ENCODE measurements at places on chromosomes 12 and 14. TPM values are rescaled to one million over a fixed set of nuclear protein-coding genes. Genes with fewer than 3 reads are reported as not detected.

The NGDN gene
- 152 TPM for total RNA-seq

The MRPS35 gene
- total RNA-seq: 20.9 TPM

DNA sequence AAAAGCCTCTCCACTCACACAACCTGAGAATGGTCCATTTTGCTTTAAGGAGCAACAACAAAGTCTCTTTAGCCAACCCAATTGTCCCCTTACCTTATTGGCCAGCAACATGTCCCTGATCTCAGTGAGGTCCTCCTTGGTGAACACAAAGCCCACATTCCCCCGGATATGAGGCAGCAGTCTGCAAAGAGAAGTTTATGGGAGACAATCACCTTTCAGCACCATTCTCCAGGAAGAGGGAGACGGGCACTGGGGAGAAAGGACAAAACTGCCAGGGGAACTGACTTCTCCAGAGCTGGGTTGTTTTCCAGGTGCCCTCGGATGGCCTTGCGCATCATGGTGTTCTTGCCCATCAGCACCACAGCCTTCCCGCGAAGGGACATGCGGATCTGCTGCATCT lies 1.9 kb downstream of the RPLP0 start:
- H3K27ac ChIP-seq: peak overlapping the region; percentile 84
- peaks cover 27% of the 10 kb centered on the region for H3K4me1 ChIP-seq
- no peak for DNase-seq
- H3K27me3 ChIP-seq: no peaks in the 10 kb centered on the region
- peaks cover 21% of the 10 kb centered on the region for H3K36me3 ChIP-seq

The PRR4 gene
- total RNA-seq: 2.2 TPM

The TMEM253 gene
- 0.70 TPM for total RNA-seq

The RHEBL1 gene
- total RNA-seq: 3.4 TPM

DNA sequence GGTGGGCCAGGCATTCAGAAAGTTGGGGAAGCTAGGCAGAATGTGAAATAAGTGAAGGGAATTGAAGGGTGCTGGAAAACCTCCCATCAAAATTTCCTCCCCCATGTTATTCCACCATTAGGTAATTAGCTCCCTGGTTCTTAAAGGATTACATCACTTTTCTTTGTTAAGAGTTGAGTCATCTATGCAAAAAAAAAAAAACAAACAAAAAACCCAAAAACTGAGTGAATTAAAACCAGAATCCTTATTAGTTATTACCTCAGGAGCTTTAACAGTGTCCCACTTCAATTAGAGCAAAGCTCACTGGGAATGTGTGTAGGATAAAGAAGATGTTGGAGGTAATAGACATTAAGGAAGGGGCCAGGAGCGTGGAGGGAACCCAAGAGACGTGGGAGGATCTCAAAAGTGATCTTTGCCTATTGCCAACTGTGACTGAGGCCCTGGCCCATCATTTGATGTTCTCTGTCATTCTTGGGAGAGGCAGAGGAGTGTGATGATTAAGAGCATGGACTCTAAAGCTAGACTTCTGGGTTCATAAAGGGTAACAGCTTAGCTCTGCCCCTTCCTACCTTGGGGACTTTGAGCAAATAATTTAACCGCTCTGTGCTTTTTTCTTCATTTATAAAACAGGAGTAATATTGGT lies 364.7 kb downstream of the APAF1 start:
- H3K36me3 ChIP-seq: no peaks in the 10 kb centered on the region
- H3K4me1 ChIP-seq: no peaks in the 10 kb centered on the region
- H3K27ac ChIP-seq: no peak overlapping the region
- no peak overlapping the region for H3K4me3 ChIP-seq

The RPGRIP1 gene
- total RNA-seq: not detected

The RNASE3 gene
- total RNA-seq: not detected

The CLEC14A gene
- not detected for total RNA-seq

DNA sequence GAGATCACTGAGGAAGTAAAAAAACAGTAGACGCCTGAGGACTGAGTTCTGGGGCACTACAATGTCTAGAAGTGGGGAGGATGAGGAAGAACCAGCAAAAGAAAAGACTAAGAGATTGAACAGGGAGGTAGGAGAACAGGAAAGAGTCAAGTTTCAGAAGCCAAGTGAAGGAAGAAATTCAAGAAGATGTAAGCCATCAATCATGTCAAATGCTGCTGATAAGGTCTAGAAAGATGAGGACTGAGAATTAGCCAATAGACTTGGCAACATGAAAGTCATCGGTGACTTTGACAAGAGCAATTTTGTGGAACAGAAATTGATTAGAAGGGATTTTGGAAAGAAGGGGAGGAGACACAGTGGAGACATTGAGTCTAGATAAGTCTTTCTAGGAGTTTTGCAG lies 54.8 kb upstream of the CRY1 start:
- no peak for DNase-seq
- no peaks in the 10 kb centered on the region for H3K27me3 ChIP-seq
- no peaks in the 10 kb centered on the region for H3K36me3 ChIP-seq
- H3K27ac ChIP-seq: no peak overlapping the region
- no peaks in the 10 kb centered on the region for H3K4me1 ChIP-seq
- no peak overlapping the region for H3K4me3 ChIP-seq

- peaks cover 29% of the 10 kb centered on the region for H3K36me3 ChIP-seq
- no peaks in the 10 kb centered on the region for H3K27me3 ChIP-seq
- peak; percentile 45 for DNase-seq
- H3K4me1 ChIP-seq: peaks cover 3% of the 10 kb centered on the region
These were observed 17.5 kb downstream of the ANAPC5 start for GRCh38 chr12:121334513-121335343.

DNA sequence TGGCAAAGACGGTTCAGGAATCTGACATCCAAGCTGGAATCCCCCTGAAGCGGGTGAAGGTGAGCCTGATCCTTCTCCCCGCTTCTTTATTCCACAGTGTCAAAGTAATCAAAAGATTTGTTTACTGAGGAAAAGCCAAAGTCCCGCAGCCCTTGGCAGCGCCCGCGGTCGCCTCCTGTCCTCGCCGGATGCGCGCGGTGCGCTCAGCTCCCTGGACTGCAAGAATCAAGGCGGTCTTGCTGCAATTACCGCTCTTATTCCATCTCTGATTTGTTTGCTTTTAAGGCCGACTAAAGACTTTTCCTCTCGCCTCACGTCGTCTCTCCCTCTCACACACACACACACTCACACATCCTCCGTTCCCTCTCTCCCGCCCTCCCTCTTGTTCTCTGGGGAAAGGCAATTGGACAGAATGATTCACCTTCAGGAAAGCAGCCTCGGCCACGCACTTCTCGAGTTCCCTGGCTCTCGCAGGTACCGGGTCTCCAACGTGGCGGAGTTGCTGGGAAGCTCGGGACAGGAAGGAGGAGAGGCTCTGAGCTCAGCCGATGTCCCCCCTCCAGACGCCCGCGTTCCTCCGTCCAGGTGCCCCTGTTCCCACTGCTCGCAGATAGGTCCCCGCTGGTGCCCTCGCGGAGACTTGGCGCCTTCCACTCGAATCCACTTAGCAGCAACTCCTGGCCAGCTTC lies 68.6 kb upstream of the USP15 start:
- peak; percentile 7 for DNase-seq
- H3K27ac ChIP-seq: no peak overlapping the region
- H3K4me1 ChIP-seq: peaks cover 23% of the 10 kb centered on the region
- H3K4me3 ChIP-seq: peak overlapping the region; percentile 40
- peaks cover 12% of the 10 kb centered on the region for H3K27me3 ChIP-seq

GRCh38 chr14:65057695-65058094 lies 44.6 kb downstream of the MAX start:
- H3K4me3 ChIP-seq: no peak overlapping the region
- H3K27me3 ChIP-seq: no peaks in the 10 kb centered on the region
- H3K27ac ChIP-seq: no peak overlapping the region
- H3K4me1 ChIP-seq: no peaks in the 10 kb centered on the region

The RPL6 gene
- 1,645 TPM for total RNA-seq

The ACTR10 gene
- 53.8 TPM for total RNA-seq

All from naive thymus-derived CD4-positive, alpha-beta T cell (primary cell).